Osteoblast (primary cell): ENCODE measurements at places on chromosomes 7 and 10. TPM values are rescaled to one million over a fixed set of nuclear protein-coding genes. Genes with fewer than 3 reads are reported as not detected.

Gene CEP41
- total RNA-seq: 9.1 and 9.8 TPM in 2 replicates

DNA sequence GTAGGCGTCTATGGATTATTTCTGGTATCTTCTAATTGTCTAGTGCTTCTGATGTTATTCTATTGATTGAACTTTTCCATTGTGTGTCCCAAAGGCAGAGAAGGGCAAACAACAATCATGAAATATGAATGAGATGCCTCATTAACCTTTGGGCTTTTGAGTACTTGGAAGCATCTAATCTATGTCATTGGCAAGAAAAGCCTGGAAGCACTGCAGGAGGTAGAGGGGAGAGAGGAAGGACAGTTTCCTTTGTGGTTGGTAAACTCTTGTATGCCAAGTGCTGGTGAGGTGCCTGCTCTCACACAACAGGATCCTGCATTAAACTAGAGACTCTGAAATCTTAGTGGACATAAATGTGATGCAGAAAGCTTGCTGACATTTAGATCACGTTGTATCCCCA is 155.2 kb upstream of the TPK1 start:
- no peak overlapping the region for H3K4me3 ChIP-seq
- H3K36me3 ChIP-seq: no peaks in the 10 kb centered on the region
- no peaks in the 10 kb centered on the region for H3K27me3 ChIP-seq
- DNase-seq: no peak
- no peaks in the 10 kb centered on the region for H3K4me1 ChIP-seq

Gene TMEM196
- not detected in 2 replicates for total RNA-seq

Gene TES
- 99.2 and 124 TPM in 2 replicates for total RNA-seq

DNA sequence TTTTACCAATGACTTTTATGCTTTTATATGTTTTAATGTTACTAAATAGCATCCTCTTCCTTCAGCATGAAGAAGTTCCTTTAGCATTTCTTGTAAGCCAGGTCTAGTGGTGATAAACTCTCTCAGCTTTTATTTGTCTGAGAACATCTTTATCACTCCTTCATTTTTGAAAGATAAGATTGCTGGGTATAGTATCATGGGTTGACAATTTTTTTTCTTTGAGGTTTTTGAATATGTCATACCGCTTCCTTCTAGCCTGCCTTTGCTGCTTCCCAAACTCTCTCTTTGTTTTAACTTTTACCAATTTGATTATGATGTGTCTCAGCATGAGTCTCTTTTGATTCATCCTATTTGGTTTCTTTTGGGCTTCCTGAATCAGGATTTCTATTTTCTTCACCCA is 108.2 kb upstream of the KAT6B start:
- DNase-seq: no peak
- no peak overlapping the region for H3K27ac ChIP-seq
- H3K4me1 ChIP-seq: no peaks in the 10 kb centered on the region
- H3K36me3 ChIP-seq: no peaks in the 10 kb centered on the region
- H3K27me3 ChIP-seq: no peaks in the 10 kb centered on the region
- no peak overlapping the region for H3K4me3 ChIP-seq

Gene CLRN3
- total RNA-seq: not detected in 2 replicates
